ENCODE measurements at places on chromosomes 16 and 17. TPM values are rescaled to one million over a fixed set of nuclear protein-coding genes. Genes with fewer than 3 reads are reported as not detected.

Gene MTMR4
- total RNA-seq: 50.0 TPM

DNA sequence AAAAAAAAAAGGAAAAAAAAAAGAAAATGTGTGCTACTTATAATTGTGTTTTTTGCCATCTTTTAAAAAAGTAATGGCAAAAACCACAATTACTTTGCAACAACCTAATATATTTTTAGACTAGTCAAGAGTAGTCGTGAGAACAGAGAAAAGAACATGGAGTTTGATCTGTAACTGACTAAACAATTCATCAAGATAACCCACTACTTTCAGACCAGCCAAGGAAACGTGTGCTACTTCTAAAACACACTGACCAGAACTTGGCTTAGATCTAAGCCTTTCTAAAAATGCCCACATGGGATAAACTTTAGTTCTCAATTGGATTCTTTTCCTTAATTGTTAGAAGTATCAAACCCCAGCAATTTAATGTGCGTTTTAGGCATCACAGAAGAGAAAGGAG, 616 bp downstream of the PECAM1 start:
- no peak for DNase-seq

GRCh38 chr17:6482105-6482455, 37.8 kb downstream of the PIMREG start:
- no peak for DNase-seq

GRCh38 chr16:69724981-69725479, 1.3 kb downstream of the NQO1 start:
- DNase-seq: peak; percentile 48

DNA sequence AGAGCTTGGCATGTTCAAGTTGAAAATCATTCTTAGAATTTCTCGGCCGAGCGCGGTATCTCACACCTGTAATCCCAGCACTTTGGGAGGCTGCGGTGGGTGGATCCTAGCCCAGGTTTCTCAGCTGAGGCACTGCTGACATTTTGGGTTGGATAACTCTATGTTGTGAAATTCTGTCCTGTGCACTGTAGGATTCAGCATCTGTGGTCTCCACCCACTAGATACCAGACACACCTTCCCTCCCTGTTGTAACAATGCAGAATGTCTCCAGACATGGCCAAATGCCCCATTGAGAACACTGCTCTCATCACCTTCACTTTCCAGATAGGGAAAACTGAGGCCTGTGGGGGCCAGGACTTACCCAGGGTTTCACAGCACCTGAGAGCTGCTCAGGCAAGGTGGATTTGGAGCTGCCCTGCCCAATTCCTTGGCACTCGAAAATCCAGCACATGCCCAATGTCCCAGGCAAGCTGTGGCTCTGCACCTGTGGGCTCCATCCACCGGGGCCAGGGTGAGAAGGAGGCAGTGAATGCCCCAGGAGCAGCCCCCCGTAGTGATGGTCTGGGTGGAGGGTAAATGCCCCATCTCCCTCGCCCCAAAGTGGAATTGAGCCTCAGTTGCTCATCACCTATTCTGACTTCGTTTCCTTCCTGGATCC, 20.2 kb upstream of the TVP23A start:
- DNase-seq: no peak

DNA sequence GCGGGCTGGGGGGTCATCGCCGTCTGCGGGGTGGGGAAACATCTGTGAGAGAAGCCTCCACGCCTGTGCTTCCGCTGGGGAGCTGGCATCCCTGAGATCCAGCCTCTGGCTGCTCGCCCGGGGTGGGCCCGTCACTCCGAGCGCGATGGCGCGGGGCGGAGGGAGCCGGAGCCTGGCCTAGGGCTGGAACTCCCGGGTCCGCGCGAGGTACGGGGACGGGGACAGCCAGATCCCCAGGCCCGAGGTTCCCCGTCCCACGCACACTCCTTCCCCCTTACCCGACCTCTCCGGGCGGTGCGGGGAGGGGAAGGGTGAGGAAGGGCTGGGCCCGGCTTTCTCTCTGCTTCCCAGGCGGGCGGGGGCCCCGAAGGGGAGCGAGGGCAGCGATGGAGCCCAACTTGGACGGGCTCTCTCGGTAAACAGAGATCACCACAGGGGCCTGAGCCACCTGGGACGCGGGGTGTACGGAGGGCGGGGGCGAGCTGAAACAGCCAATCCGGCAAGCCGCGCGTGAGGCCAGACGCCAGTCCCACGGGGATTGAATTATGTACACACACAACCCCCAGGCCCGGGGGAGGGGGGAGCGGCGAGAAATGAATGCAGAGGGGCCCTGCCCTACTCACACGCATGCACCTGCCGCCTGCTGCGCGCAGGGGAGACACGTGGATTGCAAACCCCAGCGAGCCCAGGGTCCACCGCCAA, at the start of gene SLC16A11:
SLC16A11 (minus strand) TSS at position 596 of the 702 bp plus-strand sequence; CDS start at position 17, 579 bp downstream.
- no peak for DNase-seq

DNA sequence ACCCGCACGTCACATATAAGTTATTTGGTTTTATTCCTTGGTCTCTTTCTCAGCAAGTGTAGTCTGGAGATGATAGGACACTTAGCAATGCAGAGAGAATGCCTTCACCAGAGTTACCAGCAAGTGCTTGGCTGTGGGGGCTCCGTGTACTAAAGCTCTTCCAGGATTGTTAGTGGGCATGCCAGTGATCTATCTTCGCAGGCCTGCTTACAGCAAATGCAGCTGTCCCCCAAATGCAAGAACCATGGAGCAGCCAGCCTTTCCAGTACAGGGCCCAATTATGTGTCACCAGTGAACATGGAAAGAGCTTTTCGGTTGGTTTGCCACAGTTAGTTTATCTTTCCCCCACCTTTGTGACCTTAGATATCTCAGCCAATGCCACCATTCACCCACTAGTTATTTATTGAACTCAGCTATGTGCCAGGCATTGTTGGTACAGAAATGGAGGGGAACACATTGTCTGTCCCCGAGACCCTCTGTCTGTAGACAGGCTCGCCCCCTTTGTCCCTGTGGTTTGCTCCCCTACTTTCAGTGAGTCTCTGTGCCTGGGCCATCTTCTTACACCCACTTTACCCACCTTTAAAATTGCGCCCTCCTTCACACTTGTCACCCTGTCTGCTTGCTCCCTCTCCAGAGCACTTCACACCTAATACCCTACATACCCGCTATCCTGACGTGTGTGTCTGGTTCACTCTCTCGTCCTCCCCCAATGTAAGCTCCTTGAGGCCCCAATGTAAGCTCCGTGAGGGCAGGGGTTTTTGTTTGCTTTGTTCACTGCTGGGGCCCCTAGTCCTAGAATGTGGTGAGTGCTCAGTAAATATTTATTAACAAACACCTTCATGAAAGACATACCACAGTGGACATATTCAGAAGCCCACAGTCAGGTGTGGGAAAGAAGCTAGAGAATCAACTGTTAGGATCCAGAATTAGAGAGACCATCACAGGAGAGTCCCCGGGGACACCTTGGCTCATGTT, 13.3 kb downstream of the USP10 start:
- DNase-seq: no peak
